ENCODE measurements at places on chromosomes 12 and 14. TPM values are rescaled to one million over a fixed set of nuclear protein-coding genes. Genes with fewer than 3 reads are reported as not detected.

The CNTN1 gene
- total RNA-seq = 0.65 TPM

The RGS6 gene
- not detected for total RNA-seq

The ASCL1 gene
- total RNA-seq = not detected

The PCED1B gene
- 1.3 TPM for total RNA-seq

The MSI1 gene
- not detected for total RNA-seq

The ANKS1B gene
- 0.43 TPM for total RNA-seq

The DLGAP5 gene
- total RNA-seq = 3.6 TPM
